PC-9 (cell line): ENCODE measurements at places on chromosomes 7 and 10. TPM values are rescaled to one million over a fixed set of nuclear protein-coding genes. Genes with fewer than 3 reads are reported as not detected.

Gene PDE1C
- 1.7 and 2.1 TPM in 2 replicates for total RNA-seq

Gene SPDYE6
- not detected in 2 replicates for total RNA-seq

Gene POLL
- total RNA-seq: 30.3 and 31.5 TPM in 2 replicates

Gene TMEM168
- 17.2 and 17.7 TPM in 2 replicates for total RNA-seq

Gene MRLN
- not detected in 2 replicates for total RNA-seq

Gene ASAH2
- total RNA-seq: 0.80 and 8.3 TPM in 2 replicates

Gene PLEKHA1
- total RNA-seq: 33.8 and 39.9 TPM in 2 replicates

Gene GPR26
- not detected in 2 replicates for total RNA-seq

Gene SH2B2
- 12.1 and 18.4 TPM in 2 replicates for total RNA-seq
